ENCODE measurements at places on chromosomes 1 and 21.

- no peak for DNase-seq
These were observed 36.4 kb upstream of the ETS2 start for GRCh38 chr21:38769191-38769780.

DNA sequence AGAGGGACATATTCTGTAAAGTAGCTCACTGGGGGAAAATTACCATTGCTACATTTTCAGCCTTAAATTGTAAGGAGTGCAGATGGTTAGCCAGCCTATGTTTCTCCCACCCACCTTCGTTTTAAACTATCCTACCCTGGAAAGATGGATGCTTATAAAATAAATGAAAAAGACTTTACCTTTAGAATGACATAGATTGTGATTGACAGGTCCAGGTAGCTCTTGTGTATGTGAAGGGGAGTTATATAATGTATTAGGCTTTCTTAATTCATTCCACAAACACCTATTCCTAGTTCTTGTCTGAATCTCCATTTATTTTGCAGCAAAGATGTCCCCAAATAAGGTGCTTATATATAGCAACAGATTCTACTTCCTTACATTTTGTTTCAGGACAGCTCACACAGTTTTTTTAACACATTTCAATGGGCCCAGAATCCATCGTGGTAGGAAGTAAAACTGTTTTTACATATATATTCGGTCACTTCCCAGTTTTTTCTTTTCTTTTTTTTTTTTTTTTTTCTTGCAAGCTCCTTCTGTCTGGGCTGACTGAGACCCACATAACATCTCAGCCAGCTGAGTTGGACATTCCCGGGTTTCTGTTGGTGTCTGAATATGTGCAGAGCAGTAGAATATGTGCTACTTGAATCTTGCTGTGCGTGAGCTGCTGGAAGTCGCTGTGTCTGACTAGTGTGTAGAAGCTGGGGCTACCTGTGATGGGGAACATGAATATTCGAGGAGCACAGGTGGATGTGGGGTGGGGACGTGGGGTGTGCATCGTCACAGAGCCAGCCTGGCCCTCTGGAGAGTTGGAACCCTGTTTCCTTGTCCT, 27.8 kb downstream of the UCK2 start:
- peak; percentile 79 for DNase-seq

- no peak for DNase-seq
These were observed 7.8 kb upstream of the PINK1 start for GRCh38 chr1:20625176-20626097.

DNA sequence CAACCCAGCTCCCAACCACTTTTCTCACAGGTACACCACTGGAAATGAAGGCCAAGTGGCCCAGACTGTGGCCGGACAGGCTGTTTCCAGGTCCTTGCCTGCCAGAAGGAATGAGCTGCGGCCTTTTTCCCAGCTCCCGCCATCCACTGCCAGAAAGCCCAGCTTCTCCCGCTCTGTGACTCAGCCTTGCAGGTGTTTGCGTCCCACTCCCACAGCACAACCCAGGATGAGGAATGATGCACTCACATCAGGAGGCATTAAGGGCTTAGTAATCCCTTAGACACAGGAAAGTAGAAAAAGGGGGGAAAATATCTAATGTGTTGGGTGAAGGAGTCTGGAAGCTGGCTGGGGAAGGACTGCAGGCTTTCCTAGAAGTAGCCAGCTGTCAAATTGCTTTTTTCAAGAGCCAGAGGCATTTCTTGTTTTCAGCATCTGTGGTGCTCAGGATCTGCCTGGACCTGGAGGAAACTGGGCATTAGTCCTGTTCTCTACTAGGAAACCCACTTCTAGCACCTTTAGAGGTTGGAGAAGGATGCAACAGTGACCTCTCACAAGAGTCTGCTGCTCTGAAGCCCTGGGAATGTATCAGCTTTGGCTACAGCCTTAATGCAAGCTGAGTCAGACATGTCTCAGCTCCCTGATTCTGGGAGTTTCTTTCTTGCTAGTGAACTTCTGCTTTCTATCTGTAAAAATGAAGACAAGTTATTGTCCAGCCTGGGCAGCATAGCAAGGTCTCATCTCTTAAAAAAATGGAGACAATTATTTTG, 13.2 kb upstream of the MAP1LC3C start:
- peak; percentile 34 for DNase-seq

DNA sequence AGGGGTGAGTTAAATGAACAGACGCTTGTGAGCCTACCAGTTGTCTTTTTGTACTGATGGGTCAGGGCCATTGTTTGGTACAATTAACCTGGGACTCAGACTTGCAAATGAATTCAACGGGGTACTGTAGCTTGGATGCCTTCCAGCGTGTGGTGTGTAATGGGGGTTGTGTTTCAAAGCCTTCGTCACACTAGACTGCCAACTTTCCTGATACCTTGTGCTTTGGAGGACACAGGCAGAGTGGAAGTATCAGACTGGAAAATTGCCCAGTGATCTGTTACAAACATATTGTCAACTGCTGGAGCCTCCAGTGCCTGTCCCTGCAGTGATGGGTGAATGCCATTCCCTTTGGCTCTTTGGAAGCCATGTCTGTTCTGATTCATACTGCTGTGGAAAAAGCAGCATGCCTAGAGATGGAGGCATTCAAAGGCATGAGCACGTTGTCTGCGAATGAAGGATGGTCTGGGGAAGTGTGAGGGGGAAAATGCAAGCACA, 384.5 kb downstream of the LMX1A start:
- no peak for DNase-seq

DNA sequence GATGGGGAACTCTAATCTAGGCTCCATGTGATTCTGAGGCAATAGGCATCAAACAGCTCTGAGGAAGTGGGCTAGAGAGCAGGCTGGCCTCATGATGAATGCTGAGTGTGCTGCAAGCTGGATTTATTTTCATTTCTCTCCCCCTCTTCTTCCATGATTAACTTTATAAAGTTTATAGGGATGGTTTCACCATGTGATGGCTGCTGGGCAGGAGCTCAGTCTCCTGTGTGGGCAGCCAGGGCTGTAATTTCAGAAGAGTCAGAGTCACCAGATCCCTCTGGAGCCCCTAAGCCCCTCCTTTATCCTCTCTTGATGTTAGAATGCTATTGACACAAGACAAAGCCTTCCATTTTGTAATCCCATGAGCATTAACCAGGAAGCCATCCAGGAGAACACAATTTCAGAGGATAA, 143.6 kb downstream of the CNIH3 start:
- DNase-seq: peak; percentile 92

DNA sequence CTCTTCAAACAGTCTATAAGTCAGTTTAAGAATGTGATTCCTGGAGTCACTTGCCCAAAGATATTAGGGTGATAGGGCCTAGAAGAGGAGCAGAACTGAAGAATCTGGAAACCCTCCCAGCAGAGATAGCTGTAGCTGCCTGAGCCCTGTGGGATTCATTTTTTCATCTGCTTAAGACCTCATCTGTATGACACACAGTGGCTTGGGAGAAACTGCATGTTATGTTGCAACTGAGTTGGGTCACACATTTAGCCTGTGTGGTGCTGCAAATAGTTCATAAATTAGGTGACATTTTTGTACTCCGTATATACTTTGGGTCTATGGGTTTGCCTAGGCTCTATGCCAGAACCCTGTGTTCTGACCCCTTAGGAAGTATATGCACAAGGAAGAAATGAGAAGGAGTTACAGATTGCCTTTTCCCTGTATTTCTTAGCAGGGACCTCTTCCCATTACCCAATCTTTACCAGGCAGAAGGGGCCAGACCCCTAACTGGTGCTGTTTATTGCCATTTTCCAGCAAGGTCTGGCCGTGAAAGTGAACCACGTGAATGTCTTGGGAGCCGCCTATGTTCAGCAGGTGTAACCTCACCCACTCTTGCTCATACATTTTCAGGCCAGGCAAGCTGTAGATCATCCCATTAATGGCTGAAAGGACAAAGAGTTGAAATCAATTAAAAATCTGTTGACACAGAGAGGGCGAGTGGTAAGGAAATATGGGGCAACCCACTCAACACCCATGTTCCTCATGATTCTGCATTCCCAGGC, 41.9 kb upstream of the SLC19A2 start:
- peak; percentile 39 for DNase-seq

- DNase-seq: no peak
These were observed 10.2 kb upstream of the FCRL5 start for GRCh38 chr1:157562515-157562914.

DNA sequence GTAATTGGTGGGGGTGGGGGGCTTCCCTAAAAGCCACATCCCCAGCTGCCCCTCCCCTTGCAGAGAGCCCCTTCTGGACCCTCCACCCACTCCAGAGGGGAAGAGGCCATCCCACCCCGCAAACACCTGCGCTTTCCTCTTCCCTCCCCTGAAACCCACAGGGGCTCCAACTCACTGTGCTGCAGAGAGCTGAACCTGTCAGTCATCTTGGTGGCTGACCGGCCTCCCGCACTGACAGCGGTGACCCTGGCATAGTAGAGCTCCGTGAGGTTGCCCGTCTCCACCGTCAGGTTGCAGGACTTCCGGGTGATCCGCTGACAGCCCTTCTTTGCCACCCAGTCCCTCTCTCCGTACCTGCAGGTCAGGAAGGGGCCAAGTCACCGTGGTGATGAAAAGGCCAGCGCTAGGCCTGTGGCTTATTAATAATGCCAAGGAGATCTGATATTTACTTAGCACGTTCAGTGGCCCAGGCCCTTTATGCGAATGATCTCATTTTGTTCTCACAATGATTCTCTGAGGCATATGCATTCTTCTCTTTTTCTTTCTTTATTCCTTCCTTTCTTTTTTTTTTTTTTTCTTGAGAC, 5.9 kb downstream of the IL22RA1 start:
- DNase-seq: no peak

DNA sequence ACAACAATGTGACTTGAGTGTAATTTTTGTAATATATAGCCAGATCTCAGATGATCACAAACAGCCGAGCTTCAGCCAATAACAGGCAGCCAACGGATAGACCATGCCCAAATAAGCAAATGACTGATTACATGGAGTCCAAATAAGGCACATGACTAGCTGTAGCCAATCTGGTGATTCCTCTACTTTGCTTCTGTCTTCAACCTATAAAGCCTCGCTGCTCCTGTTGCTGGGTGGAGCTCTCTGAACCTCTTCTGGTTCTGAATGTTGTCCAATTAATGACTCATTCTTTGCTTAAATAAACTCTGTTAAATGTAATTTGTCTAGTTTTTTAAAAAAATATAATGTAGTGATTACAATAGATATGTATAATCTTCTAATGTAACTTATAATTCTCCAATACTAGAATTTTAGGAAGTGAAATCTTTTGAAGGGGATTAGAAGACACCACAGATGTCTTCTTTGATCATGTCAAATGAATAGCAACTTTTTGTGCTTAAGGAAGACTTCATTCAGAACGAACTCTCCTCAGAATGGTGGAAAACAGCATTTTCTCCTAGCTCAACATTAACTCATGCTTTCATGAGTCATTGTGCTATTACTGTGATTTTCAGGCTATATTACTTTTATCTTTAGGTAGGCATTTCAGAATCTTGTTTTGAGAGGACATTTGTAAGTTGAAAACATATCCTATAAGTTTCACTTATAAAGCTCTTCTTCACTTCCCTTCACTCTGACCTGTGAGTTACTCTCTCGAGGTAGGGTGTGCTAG, 857.8 kb upstream of the B3GALT2 start:
- no peak for DNase-seq

DNA sequence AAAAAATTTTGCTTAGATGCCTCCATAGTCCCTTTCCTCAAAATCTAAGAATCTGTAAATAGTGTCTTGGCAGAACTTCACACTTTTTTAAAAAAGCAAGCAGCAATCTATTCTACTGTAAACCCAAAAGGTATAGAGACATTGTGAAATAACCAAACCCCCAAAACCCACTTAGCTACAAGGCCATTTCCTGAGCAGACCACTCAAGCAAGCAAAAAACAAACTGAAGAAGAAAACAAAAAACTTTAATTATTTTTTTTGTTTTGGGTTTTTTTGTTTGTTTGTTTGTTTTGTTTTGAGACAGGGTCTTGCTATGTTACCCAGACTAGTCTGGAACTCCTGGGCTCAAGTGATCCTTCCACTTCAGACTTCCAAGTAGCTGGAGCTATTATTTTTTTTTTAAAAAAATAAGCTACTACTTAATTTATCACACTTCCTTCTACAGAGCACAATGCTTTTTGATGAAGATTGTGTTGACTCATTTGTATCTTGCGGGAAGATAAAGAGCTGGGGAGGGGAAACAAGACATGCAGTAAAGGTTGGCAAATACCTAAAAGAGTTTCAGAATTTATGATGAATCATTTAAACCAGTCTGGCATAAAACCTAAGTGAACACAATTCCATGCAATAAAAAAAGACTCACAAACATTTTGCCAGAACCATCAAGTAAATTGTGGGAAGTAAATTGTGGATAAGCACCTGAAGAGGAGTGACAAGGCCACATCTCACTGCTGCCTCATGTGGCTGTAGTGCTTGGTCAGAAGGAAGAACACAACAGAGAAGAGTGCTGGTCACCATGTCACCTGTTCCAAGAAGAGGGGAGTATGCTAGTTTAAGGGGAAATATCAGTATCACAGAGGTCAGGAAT, 2.7 kb upstream of the PTPN22 start:
- DNase-seq: peak; percentile 54

DNA sequence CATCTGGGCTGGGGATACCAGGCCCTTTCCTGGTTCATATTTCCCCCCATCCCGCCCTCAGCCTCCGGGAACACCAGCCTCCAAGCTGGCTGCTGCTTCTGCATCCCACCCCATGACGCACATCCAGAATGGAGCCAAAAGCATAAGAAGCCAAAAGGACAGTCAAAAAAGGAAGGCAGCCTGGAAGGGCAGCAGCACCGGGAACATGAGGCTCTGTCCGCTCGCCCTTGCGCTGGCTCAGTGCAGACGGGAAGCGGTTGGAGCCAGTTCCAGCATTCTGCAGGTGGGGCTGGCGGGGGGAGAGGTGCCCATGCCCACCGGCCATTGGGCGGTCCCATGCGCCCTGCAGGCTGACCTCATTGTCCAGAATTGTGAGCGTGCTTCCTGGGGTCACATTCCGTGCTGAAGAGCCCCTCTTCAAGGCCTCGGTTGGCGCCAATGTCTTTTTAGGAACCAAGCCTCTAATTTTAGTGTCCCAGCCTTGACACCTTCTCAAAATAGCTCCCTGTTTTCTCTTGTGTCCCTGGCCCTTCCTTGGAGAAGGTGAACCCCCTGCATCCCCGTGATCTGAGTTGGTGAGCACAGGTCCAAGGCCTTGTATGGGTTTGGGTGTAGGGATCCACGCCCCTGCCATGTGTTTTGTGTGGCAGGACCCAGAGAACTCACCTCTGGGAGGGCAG, 28.4 kb upstream of the NPPB start:
- no peak for DNase-seq

- no peak for DNase-seq
These were observed 69.2 kb downstream of the TBX15 start for GRCh38 chr1:118918940-118919259.

- DNase-seq: peak; percentile 8
These were observed 63.1 kb upstream of the MUTYH start for GRCh38 chr1:45403298-45403697.

GRCh38 chr1:3219005-3219790, 150.2 kb downstream of the PRDM16 start:
- no peak for DNase-seq

- DNase-seq: no peak
These were observed 325.0 kb upstream of the PLXNA2 start for GRCh38 chr1:208569181-208569580.
